ENCODE measurements at places on chromosomes 4 and X.

GRCh38 chr4:92304121-92304520 is 355 bp downstream of the GRID2 start:
- no peak for DNase-seq

- DNase-seq = no peak
Observed at GRCh38 chr4:124409044-124409443, 303.5 kb downstream of the ANKRD50 start.

- DNase-seq = no peak
Observed at GRCh38 chr4:58940167-58940566, 1830.0 kb upstream of the IGFBP7 start.

DNA sequence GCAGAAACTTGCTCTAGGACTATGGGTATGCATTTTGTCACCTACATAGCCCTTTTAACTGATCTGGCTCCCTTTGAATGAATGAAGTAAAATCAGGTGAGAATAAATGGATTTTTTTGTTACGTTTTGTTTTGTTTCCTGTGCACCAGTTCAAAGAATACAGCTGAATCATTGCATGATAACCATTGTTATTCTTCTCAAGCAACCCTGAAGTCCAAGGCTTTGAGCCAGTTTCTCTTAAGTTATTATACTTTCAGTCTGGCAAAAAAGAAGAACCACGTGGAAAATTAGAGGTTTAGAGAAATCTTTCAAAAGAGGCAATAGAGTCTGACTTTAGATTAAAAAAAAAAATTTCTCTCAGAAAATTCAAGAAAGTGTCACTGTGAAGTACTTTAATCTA is 398.6 kb upstream of the TECRL start:
- DNase-seq = no peak

GRCh38 chr4:36341936-36342335 is 60.5 kb downstream of the DTHD1 start:
- DNase-seq = no peak

GRCh38 chr4:99504804-99505502 is 5.9 kb upstream of the C4orf17 start:
- DNase-seq = no peak

- DNase-seq = no peak
Observed at GRCh38 chr4:7620814-7621176, 186.1 kb upstream of the PSAPL1 start.

DNA sequence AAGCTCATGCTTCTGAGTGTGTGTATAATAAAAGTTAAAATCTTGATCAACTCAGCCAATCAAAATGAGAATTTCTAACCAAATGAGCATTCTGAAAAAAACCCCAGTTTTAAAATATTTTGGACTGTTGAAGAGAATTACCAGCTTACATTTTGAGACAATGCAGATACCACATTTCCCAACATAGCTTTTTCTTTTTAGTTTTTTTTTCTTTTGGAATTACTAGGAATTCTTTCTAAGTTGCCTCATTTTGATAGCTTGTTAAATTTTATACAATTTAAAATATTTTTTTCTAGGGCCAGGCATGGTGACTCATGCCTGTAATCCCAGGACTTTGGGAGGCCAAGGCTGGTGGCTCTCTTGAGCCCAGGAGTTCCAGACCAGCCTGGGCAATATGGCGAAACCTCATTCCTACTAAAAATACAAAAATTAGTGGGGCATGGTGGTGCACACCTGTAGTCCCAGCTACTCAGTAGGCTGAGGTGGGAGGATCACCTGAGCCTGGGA is 2.2 kb downstream of the RP2 start:
- DNase-seq = no peak

GRCh38 chr4:154507156-154507555 is 15.6 kb upstream of the DCHS2 start:
- DNase-seq = no peak

DNA sequence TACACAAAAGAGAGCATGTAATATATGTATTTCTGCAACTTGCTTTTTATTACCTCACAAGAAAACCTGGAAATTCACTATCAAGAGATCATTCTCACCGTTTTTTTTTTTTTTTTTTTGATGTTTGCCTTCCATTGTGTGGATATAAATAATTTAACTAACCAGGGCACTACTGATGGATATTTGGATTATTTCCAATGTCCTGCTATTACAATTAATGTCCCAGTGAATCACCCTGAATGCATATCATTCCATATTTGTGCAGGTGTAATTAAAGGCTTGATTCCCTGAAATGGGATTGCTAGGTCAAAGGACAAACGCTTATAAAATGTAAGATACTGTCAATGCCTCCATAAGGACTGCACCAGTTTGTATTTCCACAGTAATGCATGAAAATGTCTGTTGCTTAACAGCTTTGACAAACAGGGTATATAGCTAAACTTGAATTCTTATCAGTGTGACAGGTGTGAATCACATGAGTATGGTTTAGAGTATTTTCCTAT is 87.8 kb downstream of the NCAPG start:
- no peak for DNase-seq

GRCh38 chrX:148661035-148661434 is 160.6 kb downstream of the AFF2 start:
- no peak for DNase-seq

GRCh38 chr4:173074501-173074946 is 94.1 kb upstream of the GALNT7 start:
- no peak for DNase-seq
